ENCODE measurements at places on chromosomes 4 and X.

- DNase-seq, result no peak
These were observed 110.9 kb downstream of the HDAC8 start for GRCh38 chrX:72461766-72462165.

GRCh38 chr4:26204911-26205370, 115.9 kb upstream of the RBPJ start:
- DNase-seq, result no peak

DNA sequence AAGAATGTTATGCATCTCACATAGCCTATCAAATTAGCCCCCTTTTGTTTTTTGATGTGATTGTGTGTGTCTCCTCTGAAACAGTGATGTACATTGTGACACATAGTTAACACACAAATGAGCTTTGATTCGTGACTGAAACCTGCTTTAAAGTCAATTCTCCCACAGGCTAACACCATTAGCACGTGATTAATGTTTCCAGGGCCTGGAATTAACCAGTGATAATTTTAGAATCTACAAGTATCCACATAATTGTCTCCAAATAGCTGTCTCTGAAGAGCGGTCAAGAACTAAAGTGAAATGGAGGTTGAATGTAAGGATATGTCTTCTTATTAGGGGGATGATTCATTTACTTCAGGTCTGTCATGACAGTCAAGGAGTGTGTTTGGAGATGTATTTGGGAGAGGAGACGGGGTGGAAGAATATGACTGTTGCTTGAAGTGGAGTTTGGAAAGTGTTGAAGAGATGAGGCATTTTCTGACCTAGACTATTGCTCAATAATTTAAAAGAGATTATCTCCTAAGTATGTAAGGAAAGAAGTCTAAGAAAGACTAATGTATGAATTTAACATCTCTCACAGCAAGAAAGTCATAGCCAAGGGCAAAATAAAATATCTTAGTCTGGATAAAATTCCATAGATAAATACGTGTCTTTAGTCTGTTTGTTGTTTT, 13.7 kb upstream of the RASGEF1B start:
- no peak for DNase-seq

DNA sequence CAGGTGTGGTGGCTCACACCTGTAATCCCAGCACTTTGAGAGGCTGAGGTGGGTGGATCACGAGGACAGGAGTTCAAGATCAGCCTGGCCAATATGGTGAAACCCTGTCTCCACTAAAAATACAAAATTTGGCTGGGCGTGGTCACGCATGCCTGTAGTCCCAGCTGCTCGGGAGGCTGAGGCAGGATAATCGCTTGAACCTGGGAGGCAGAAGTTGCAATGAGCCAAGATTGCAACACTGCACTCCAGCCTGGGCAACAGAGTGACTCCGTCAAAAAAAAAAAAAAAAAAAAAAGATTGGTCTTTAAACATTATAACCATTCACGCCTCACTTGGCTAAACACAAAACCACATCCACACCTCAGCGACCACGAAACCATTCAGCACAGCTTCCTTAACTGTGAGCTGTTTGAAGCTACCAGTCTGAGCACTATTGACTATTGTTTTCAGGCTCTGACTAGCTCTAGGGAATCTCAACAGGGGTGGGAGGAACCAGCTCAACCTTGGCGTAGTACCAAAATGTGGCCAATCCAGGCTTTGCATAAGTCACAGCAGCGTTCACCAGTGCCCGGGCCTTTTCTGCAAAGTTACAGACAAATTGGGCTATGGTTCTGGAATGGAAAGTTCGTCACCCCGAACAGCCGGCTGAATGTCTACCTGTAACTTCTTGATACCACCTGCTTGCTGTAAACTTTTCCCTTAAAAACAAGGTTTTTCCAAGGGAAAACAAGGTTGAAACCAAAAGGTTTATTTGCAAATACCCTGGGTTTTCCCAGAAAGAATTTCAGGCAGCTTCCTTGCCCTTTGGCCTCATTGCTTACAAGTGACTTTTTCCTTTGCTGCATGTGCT, 73.6 kb upstream of the DHX15 start:
- no peak for DNase-seq

DNA sequence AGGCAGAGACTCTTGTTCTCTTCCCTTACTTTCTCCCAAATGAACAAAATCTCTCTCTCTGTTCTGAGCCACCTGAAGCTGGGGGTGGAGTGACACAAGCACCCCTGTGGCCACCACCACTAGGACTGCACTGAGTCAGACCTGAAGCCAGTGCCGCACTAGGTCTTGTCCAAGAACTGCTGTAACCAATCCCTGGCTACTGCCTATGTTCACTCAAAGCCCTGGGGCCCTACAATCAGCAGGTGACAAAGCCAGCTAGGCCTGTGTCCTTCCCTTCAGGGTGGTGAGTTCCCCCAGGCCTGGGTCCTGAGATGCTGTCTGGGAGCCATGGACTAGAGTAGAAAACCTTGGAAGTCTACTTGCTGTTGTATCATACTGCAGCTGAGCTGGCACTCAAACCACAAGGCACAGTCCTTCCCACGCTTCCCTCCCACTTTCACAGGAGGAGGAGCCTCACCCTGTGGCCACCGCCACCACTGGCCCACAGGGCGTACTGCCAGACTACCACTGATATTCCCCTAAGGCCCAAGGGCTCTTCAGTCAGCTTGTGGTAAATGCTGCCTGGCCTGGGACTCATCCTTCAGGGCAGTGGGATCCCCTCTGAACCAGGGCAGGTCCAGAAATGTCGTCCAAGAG, 119.1 kb downstream of the RTL9 start:
- no peak for DNase-seq

DNA sequence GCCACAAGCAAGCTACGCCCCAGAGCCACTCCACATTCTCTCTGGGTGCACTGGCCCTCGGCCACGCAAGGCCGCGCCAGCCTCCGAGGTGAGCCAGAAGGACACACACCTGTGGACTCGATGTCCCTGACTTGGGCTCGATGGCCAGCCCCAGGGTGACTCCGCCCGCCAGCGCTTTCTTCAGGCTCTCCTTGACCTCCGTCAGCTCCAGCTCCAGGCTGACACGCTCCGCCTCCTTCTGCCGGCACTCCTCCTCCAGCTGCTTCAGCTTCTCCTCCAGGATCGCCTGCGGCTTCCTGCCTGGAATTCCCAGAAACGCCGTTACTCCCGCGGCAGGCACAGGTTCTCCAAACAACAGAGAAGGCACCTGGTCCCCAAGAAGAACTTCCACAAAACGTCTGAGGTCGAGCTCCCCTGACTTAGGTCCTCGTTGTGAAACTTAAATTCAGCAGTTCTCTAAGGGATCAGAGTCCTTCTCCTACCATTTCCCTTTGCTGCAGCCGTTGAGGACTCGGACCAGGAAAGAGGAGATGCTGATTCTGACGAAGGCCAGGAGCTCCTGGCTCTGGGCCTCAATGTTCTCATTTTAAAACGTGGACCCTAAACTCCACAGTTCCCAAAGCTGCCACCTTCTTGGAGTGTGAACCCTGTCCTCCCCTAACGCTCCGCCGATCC, 166.8 kb downstream of the AFAP1 start:
- no peak for DNase-seq

DNA sequence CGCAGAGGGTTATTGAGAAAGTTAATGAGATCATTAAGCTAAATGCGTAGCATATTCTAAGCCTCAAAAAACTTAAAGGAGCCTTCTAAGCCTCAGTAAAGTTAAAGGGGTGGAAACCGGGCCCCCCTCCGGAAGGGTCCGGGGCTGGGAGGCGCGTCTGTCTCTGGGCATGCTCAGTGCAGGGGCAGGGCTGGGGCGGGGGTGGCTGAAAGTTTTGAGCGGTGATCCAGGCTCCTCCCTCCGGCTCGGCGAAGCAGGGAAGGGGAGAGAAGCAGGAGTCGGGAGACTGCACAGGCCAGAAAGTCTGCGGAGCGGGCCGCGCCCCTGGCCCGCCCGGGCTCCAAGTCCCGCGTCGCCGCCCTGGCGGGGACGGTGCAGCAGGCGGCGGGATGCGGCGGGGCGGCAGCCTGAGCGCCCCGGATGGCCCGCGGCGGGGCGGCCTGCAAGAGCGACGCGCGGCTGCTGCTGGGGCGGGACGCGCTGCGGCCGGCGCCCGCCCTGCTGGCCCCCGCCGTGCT, at the start of gene EVC:
Gene EVC, plus strand, starts transcription at position 241 of the 518 bp plus-strand sequence. Its CDS starts 180 bp downstream, at position 421.
- no peak for DNase-seq

GRCh38 chr4:1447676-1448588, 41.7 kb upstream of the NKX1-1 start:
- no peak for DNase-seq

DNA sequence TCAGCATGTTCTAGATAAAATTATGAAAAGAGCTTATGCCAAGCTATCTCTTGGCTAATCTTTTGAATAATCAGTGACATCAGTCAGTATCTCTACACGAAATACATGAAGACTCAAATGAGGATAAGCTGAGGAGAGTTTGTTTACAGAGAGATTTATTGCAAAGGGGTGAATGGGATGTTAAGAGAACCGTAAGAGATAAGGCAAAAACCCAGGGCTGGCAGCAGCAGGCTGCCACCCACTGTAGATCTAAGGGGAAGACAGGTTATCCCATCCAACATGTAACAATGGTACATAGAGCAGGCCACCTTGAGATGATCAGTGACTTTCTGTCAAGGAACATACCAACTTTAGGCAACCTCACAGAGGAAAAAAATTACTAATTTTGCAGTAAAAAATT, 432.1 kb upstream of the NR3C2 start:
- no peak for DNase-seq

DNA sequence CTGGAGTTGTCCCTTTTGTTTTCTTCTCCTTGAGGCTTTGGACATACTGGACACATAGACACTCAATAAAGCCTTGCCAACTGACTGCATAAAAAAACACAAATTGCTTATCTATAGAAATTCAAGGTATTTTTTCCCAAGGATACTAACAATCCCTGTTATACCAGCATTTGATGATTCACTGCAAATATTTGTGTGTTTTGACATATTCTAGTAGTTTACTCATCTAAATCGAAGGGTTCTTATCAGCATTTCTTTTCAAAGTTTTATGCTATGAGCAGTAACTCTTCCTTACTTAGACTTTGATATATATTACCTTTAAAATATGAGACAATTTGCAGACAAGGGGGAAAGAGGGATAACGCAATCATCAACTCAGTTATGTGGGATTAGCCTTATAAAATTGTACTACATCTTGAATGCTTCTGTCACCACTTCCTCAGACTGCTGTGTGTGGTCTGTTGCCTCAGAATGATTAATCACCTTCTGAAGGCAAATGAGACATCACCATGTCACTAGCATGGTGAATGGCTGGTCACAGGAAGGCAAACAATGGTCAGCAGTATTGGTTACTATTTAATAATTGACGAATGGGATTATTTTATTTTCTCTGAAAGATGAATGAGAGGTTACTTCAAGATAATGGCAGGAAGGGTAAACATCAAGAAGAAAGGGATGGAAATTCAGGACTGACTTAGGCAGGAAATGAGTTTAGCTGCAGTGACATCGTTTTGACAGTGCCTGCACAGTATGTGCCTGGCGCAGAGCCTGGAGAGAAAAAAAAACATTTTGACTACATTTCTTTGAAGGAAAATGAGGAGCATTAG, 544.3 kb upstream of the CNKSR2 start:
- DNase-seq, result no peak

GRCh38 chr4:3106339-3107186, 32.1 kb downstream of the HTT start:
- DNase-seq, result peak; percentile 80

DNA sequence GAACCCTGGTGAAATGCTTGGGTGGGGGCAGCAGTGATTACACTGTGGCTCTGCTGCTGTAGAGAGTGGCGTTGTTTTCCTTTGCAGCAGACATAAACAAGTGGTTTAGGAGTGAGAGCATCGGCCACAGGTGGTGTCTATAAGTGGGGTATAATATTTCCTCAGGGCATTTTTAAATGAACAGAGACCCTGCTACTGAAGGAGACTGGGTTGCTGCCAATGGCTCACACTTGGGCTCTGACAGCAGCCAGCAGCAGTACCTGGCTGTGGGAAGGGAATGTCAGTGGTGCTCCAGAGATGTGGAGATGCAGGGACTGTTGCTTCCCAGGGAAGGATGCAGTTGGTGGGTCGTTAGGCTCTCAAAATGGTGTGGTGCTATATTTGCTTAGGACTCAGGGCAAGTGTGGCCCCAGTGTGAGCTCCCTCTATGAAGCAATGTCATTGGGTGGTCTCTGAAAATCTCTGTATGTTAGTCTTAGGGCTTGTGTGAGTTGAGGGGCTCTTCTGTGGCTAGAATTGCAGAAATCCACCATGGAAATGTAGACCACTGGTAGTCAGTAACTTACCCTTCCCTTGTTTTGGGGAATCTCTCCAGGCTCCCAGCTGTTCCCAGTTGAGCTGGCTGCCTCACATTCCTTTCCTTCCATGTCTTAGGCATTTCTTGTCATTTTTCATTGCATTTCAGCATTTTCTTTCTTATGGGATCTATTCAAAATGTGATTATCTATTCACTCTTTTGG, 1023.0 kb upstream of the GRID2 start:
- DNase-seq, result no peak

DNA sequence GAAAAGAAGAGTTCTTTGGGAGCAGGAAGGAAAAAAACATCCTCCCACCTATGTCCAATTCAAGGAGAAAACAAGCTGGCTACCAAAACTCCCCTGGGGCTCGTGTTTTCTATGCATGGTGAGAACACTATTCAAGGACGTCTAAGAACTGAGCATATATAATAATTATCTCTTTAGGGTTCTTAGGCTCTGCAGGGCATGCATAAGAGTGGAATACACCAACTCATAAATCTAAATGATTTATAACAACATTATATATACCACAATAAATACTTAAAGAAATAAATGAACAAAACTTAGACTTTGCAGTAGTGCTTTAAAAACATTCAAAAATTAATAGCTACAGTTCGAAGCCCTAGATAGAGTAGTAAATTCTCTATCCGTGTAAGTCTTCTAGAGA, 19.5 kb upstream of the TMEM154 start:
- no peak for DNase-seq

GRCh38 chrX:27680726-27681125, 90.6 kb downstream of the DCAF8L2 start:
- DNase-seq, result no peak

- no peak for DNase-seq
These were observed 105.7 kb upstream of the PDLIM3 start for GRCh38 chr4:185640811-185641675.

- DNase-seq, result no peak
These were observed 105.7 kb downstream of the WWC2 start for GRCh38 chr4:183204793-183205192.

- DNase-seq, result no peak
These were observed 148.6 kb upstream of the TTC29 start for GRCh38 chr4:147094238-147094637.

DNA sequence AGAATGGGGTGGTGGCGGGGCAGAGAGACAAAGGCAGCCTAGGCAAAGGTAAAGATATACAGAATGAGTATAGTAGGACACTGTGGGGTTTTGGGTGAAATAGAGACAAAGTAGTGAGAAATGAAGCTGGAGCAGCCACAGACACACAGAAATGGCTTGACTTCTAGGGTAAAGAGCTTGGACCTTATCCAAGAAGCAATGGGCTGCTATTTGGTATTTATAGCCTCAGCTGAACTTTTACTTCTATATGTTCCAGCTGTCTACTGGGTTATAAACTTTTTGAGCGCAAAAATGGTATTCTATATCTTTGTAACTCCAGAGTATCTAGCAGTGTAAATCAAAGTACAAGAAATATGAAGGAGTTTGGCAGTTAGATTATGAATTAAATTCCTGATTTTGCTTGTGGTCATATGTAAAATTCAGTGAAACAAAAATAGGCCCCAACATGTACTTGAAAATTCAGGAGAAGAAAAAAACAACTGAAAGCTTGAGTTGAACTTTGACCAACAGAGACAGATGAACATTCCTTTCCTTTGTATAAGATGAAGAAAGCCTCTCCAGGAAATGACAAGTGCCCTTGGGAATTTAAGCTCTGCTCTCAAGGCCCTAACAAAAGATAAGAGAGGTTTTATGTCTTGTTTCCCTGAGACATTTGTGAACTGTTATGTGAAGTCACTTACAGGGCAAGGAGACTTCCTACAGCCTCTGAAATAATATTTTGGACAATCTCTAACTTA, 354.1 kb downstream of the CHIC1 start:
- DNase-seq, result no peak

- no peak for DNase-seq
These were observed 1961.9 kb upstream of the ADGRL3 start for GRCh38 chr4:59238212-59238611.
